ENCODE measurements at places on chromosomes 1 and 21.
A peak's percentile ranks its signal among the peaks of the same experiment; 100 is the strongest.

- no peak for DNase-seq
These were observed 9.7 kb upstream of the NPPB start for GRCh38 chr1:11868331-11868980.

GRCh38 chr21:43355925-43356289 lies 71.0 kb downstream of the SIK1 start:
- no peak for DNase-seq

DNA sequence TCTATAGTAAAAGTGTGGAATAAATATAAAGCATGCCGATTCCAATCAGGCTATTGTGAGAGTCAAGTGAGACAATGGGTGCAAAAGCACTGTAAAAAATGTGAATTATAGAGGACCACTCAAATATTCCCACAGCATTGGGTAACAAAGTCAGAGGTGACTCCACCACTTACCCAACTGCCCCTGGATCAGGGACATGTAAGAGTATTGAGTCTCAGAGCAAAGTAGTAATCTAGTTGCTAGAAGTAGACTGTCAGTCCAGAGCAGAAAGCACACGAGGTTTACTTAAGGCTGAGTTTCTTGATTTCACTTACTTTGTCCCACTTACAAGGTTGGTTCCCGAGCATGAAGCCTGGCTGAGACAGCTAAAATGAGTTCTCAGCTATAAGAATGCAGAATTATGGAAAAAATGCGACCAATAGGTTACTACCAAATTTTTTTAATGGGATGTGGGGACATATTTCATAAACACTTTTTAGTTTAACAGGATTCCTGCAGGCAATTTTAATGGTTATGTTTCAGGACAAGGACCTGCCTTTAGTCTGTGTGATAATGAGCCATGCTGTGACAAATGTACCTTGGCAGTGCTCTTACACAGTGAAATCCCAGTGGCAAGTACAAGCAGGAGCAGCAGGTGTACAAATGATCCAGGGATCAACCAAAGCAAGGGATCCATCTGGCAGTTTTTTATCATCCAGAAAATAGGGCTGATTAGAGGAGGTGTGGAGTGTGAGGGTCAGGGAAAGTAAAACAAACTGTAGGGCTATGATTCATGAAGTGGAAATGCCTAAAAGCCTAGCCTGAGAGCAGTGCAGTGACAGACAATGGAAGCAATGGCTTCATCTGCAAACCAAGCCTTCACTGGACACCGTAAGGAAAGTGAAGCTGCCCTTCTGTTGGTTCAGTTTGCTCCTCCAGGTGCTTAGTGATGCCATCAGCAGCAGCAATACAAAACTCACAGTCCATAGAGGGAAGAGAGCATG lies 156.2 kb upstream of the SPAG17 start:
- no peak for DNase-seq

DNA sequence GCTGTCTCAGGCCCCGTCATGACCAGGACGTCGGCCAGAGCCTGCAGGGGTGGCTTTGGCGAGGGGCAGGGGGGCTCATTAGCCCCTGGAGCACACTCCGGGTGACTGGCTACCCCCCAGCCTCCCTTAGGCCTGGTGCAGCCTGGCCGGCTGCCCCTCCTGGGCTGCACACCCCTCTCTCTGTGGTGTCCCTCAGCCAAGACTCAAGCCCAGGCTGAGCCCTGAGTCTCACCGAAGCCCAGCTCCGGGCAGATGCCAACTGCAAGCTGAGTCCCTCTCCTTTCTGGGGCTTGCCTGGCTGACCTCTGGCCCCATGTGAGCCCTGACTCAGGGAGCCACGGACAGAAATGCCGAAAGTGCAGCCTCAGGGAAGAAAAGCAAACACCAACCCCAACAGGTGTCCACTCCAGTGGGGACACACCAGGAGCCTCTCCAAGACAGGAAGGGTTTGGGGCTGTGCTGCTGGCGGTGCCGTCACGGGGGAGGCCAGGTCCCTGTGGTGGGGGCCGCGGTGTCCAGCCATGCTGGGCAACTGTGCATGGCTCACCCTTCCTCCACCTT lies 5.3 kb upstream of the IBA57 start:
- DNase-seq = no peak

GRCh38 chr21:35170244-35170643 lies 121.1 kb upstream of the RUNX1 start:
- no peak for DNase-seq

GRCh38 chr1:155859881-155860871 lies 809 bp downstream of the SYT11 start:
- DNase-seq = no peak

GRCh38 chr1:206992790-206993189 lies 22.5 kb upstream of the FCAMR start:
- DNase-seq = no peak

DNA sequence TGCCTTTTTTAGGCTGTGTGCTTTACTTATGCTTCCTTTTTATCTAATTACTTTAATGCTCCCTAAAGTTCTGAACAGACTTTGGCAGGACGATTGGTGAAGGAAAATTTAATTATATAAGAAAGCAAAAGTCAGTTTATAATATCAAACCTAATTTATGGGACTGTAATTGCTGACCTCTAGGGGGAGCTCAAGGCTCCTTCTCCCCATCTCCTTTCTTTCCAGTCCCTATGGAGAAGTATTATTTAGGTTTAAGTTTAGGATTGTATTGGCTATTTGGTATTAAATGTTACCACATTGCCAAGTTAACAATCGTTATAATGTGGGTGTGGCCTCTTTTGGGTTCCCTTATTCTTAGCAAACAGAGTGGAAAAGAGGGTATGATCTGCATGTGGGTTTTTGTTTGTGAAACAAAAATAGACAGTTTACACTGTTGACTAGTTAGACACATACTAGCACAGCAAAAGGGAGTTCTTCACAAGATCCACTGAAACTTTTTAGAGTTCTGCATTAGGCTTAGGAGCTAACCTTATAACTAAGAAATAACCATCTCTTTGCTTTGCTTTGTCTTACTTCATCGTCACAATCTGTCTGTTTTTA lies 48.2 kb upstream of the TNFSF4 start:
- DNase-seq = no peak

DNA sequence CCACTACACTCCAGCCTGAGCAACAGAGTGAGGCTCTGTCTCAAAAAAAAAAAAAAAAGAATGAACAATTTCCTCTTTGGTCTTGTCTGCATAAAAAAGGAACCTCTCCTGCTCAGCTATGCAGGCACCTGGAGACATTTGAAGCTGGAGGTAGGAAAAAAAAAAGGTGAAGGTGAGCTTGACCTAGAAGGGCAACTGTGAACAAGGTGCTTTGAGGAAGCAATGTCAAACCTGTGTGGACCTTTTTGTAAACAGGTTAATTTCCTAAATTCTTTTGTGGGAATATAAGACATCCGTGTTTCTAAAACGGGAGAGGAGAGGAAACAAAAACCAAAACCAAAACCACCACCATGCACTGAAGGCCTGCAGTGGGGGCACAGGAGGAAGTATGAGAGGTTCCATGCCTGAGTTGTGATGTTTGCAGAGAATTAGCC lies 77.5 kb downstream of the SLC45A1 start:
- DNase-seq = no peak

- DNase-seq = no peak
These were observed 99.9 kb downstream of the LYST start for GRCh38 chr1:235766794-235767285.

DNA sequence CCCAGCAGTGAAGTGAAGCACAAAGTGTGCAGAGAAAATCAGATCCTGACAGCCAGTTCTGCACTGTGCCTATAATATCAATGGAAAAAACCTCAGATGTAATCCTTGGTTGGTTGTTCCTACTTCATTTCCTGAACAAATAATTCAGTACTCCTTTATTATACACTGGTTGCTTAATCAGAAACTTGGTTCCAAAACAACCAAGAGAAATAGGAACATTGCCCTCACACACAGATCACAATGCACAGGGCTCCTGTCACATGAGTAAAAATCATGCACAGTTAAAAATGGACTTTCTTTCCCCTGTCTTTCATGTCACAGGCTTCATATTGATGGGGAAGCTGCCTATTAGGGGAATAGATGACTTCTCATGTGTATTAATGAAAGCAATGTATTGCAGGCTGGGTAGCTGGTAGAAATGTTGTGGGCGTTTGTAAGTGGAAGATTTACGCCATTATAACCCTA lies 9.7 kb downstream of the DNASE2B start:
- no peak for DNase-seq

- no peak for DNase-seq
These were observed 39.0 kb downstream of the LRRC71 start for GRCh38 chr1:156959414-156959813.

GRCh38 chr21:34815831-34816705 lies 147.3 kb downstream of the CLIC6 start:
- no peak for DNase-seq

DNA sequence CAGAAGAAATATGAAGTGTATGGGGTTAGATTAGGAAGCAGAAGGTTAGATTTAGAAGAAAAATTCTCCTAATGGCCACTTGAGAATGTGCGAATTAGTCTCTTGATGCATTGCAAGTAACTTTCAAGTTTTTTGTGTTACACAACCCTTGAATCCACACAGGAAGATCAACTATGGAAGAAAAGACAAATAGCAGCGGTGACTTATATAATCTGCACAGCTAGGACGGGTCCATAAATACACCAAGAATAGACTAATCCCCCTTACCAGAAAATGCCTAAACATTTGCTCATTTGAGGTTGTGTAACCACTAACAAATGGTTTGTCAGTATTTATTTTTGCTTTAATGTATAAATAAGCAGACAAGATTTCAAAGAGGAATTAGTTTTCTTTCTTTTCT lies 182.6 kb downstream of the TGFB2 start:
- DNase-seq = no peak

DNA sequence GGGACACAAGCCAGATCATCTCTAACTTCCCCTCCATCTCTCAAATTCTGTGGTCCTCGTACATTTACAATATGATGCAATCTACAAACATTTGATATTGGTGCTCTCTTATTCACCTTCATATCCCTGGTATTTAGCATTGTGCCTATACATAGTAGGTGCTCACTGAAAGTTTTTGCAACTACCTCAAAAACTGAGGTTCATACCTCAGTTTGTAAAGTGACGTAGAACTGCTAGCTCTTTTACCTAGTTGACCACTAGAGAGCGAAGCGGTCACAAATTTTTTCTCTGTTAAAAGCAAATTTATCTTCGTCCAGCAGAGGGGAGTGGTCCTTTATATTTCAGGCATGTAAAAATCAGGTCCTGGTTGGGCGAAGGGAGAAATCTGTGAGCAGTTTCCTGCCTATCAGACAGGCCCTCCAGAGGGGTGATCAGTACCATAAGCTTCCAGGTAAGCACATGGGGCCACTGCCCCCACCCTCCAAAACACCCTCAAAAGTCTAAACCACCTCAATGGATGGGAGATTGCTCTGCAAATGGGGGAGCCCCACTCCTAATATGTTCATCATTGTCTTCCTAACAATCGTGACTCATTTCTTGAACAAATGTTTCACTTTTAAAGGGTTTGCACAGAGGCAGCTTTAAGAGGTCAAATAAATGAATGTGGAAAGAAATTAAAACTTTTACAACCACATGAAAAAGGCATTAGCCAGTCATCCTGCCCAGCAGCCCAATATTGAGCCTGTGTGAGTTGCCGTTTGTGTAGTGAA lies 10.6 kb upstream of the HLCS start:
- DNase-seq = peak; percentile 8

- DNase-seq = no peak
These were observed 736 bp upstream of the ZMPSTE24 start for GRCh38 chr1:40257313-40257687.

DNA sequence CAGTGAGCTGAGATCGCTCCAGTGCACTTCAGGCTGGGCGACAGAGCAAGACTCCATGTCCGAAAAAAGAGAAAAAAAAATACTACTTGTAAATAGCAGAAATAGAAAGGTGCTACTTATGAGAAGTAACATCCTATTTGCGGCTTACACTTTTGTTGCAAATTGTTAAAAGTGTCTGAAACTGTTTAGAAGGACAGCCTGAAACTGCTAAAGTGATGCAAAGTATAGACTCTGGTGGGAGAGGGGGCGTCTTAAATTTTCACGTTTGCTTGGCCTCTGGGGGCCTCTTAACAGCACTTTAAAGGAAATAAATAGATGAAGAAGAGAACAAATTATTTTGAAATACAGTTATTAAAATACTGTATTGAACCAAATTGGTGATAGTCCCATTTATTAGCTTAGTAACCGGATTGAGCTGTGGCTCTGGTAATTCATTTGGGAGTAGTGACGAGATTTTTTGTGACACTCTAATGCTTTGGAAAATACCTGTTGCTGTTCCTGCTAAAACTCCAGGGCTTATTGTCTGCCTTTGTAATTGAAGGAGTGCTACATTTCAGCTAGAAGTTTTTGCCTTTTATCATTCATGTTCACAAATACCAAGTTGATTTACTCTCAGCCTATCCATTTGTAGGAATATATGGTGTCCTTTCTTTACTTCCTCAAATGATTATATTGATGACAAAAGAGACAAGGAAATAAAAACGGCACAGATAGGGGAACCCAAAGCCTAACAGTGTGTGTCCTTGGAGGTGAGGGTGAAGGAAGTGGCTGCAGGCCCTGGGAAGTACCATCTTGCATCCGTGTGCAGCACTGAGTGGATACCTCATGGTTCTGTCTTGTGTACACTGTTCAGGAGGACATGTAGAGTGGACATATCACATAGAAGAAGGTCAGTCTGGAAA lies 6.2 kb downstream of the PKNOX1 start:
- no peak for DNase-seq

Data from stimulated activated CD4-positive, alpha-beta T cell treated with anti-CD3 and anti-CD28 coated beads, TNF-alpha, amount 100 ng/mL, for 4 hours (primary cell).